ENCODE measurements at places on chromosomes 4 and X.

DNA sequence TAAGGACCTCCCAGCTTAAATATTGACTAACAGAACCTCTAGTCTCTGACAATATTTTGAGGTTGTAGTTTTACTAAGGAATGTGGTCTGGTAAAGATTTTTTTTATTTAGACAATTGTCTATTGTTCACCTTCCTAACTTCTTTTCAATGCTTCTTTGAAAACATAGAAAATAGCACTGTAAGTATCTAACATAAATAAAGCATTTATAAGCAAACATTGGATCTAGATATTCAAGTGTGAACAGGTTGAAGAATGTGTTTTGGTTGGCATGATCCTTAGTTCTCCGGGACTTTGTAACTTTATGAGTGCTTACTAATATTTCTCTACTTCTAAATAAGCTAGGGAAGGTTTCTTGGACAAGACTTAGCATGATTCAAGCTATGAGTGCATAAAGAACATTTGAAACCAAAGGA lies 285.4 kb upstream of the ARSJ start:
- DNase-seq = no peak

GRCh38 chr4:189060104-189060503 lies 880.6 kb upstream of the FRG1 start:
- DNase-seq = no peak

GRCh38 chr4:128455480-128455879 lies 167.9 kb upstream of the PGRMC2 start:
- no peak for DNase-seq

DNA sequence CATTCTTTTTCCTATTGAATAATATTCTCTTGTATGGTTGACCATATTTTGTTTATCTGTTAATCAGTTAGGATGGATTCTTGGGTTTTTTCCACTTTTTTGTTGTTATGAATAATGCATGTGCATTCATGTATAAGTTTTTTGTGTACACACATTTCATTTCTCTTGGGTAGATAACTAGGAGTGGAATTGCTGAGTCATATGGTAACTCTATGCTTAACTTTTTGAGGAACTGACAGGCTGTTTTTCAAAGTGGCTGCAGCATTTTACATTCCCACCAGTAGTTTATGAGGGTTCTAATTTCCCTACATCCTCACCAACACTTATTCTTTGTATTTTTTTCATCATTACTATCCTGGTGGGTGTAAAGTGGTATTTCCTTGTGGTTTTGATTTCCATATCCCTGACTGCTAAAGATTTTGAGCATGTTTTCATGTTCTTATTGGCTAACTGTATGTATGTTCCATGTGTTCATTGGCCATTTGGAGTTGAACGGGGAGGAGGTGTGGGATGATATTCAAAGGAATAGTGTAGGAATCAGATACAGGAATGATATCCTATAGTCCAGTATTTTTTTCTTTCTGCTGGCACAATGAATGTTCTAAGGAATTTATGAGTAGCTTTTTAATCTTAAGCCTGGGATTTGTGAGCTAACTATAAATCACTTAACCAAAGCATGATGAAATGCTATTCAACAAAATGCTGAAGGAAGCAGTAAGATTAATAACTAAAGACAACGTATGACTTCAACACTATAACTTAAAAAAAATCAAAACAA lies 114.3 kb downstream of the AMELX start:
- DNase-seq = no peak

DNA sequence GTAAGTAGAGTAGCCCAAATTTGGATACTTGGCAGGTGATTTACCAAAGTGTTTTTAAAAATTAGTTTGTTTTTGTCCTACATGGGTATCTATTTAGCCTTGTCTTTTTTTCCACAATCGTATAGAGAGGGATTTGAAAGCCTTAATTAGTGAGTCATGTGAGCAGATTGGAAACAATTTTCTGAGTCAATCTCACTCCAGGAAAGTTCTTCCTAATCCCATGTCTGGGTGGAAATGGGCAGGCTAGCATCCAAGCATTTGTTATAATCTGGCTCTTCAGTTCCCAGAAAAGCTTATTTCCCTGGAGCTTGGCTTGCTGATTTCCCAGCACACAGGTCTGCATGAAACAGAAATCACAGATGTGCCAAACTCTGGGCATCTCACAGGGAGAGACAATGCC lies 426.9 kb upstream of the BOD1L1 start:
- DNase-seq = no peak

GRCh38 chrX:120664081-120664480 lies 34.2 kb upstream of the C1GALT1C1 start:
- no peak for DNase-seq

DNA sequence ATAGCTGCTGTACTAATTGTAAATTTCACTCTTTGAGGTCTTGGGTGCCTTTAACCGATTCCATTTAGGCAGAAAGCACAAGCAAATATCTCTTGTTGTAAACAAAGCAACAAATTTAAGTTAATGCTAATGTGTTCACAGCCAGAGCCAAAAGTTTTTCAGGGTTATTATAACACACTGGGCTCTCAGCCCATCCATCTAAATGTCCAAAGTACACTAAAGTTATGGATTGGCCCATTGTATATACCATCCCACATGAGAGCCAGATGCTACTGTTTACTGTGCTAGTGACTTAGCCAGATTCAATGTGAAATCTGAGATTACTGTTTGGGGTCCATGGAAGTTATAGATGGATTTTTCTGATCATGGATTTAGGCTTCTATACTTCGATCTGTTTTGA lies 186.7 kb downstream of the LARP7 start:
- DNase-seq = no peak
